ENCODE measurements at places on chromosomes 1 and 21.

DNA sequence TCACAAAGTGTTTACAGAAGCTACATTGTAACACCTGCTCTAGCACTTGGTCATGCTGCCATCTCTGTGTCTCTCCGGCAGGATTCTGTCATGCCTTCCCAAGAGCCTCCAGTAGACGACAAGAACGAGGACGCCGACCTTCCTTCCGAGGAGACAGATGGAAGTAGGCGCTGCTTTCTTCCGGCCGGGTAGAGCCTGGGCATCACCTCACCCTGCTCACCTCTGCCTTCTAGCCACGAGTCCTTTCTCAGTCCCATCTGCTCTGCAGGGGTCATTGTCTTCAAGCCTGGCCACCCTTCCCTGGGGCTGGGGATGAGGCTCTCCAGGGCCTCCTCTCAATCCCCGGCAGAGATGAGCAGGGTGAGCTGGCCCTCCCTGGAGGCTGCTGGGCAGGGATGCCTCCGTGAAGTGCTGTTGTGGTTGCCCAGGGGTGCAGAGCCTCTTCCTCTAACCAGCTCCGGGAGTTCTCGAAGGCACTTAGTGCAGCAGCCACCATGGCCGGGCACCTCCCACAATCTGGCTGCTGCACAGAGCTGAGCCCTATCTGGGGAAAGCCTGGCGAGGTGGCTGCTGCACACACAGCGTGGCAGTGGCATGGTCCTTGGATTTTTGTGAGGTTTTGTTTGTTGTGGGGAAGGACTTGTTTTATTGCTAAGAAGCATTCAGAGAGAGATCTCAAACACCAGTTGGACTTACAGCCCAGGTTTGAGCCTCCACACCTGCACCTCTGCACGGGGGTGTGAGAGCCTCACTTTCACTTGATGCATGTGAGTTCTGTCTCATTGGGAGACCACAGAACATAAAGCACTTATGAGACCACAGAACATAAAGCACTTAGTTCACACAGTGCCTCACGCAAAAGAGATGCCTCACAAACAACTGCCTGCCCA, 48.4 kb downstream of the FAAP20 start:
- no peak for DNase-seq

GRCh38 chr1:93322349-93322748, 23.4 kb upstream of the DR1 start:
- DNase-seq: no peak

DNA sequence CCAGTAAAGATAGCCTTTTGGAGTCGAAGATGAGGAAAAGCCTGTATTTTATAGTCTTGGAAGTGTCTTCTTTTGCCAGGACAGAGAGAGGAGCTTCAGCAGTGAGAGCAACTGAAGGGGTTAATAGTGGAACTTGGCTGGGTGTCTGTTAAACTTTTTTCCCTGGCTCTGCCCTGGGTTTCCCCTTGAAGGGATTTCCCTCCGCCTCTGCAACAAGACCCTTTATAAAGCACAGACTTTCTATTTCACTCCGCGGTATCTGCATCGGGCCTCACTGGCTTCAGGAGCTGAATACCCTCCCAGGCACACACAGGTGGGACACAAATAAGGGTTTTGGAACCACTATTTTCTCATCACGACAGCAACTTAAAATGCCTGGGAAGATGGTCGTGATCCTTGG, at the start of gene VCAM1:
VCAM1 (plus strand) TSS at position 253 of the 400 bp plus-strand sequence; CDS start at position 372, 119 bp downstream.
- no peak for DNase-seq

- no peak for DNase-seq
Measured at GRCh38 chr1:39425151-39425550, 66.3 kb upstream of the BMP8A start.

- no peak for DNase-seq
Measured at GRCh38 chr1:121522061-121522759, 337.4 kb downstream of the SRGAP2C start.

DNA sequence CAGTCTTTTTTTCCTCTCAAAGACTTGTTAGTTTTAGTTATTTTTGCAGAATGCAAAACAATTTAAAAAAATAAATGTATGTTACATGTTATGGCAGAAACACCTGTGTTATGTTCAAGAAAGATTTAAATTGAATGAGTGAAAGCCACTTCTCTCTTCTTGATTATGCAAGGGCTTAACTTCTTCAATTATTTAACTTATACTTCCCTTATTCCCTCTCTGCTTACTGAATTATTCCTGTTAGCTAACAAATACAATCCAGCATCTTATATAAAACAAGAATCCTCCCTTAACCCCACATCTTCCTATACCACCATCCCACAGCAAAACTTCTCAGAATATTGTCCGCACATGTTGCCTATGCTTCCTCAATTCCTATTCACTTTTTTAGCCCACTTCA, 10.7 kb upstream of the FCER1A start:
- no peak for DNase-seq

DNA sequence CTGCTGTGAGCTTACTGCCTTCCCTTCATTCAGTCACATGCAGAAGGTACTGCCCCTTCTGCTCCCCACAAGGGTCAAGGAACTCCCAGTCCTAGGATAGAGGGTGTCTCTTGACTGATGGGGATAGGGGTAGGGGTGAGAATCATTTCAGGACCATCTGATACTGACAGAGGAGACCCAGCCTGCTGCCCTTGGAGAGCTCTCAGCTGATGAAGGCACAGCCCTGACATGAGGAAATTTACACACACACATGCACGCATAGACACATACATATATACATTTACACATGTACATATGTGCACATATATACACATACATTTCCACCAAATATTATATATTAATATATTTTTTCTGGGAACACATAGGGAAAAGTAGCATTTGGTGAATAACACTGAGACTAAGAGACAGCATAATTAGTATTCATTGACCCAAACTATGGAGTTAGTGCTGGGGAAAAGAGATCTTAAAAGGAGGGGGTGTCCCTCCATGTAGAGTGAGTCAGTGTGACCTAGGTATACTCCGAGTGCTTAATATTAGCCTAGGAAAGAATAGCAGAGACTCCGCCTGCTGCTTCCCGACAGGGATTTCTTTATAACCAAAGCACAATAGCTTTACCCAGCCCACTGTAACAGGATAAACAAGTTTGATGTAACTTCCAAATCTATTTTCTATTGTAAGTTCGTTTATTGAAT, 27.6 kb upstream of the HHAT start:
- no peak for DNase-seq

Data from stimulated activated CD8-positive, alpha-beta memory T cell treated with anti-CD3 and anti-CD28 coated beads, Interleukin-4, amount 100 ng/mL, for 24 hours (primary cell).